Stimulated activated naive B cell treated with anti-CD40 and anti-IgM and Interleukin-4, amounts not matched to agents 10 μg/mL and 1 μg/mL and 100 μg/mL, for 72 hours (primary cell): ENCODE measurements at places on chromosomes 4 and X.

GRCh38 chr4:184099000-184099399 lies 118.7 kb downstream of the ENPP6 start:
- DNase-seq, result no peak

DNA sequence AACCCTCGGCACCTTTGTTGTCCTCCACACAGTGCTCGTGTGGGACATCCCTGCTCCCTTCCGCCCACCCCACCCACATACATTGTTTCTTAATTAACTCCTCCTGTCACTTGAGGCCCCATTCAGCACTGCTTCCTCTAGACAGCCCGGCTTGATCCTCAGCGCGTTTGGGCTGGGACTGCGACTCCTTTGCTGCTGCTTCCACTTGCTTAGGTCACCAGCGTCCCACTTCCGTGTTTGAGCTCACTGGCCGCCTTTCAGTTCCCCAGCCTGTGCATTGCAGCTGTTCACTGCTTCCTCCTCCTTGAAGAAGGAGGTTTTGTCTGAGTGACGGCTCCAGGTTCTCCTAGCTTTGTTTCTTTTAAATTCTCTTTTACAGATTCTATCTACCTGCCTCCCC lies 16.1 kb downstream of the RNF4 start:
- DNase-seq, result peak; percentile 86

- no peak for DNase-seq
Observed at GRCh38 chrX:108541286-108541685, 101.6 kb downstream of the COL4A5 start.

GRCh38 chr4:183492791-183493222 lies 12.1 kb upstream of the ING2 start:
- DNase-seq, result no peak

GRCh38 chrX:109351557-109351956 lies 130.3 kb downstream of the GUCY2F start:
- no peak for DNase-seq

- no peak for DNase-seq
Observed at GRCh38 chr4:182301736-182302135, 58.5 kb downstream of the TENM3 start.

DNA sequence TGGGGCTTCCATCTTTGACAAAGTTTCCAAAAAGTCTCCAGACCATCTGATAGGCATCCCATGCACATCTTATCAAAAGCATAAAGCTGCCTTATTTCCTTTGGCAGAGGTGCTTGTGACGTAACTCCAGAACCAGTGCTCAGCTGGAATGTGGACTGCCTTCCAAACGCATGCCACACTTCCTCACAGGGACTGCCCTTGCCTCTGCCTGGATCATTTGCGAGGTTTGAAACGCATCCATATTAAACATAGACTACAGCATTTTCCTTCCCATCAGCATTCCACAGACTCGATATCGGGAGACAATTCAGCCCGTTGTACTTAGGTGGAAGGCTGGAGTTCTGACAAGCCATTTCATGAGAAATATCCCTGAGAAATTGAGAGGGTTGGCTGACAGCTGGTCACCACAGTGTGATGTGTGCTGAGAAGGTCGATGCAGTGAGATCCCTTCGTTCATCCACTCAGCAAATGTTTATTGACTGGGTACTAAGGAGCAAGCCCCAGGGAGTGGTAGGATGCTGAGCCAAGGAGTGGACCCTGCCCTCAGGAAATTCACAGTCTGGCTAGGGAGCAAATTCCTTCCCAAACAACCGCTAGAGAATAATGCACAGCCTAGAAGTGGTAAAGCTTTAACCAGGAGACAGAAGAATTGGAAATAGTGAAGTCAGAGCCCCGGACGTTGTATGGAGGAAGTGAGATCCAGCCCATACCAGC lies 376.0 kb downstream of the BCOR start:
- DNase-seq, result no peak

GRCh38 chr4:150261571-150261970 lies 183.3 kb downstream of the DCLK2 start:
- DNase-seq, result no peak

- peak; percentile 29 for DNase-seq
Observed at GRCh38 chr4:78720994-78721677, 55.0 kb upstream of the BMP2K start.

DNA sequence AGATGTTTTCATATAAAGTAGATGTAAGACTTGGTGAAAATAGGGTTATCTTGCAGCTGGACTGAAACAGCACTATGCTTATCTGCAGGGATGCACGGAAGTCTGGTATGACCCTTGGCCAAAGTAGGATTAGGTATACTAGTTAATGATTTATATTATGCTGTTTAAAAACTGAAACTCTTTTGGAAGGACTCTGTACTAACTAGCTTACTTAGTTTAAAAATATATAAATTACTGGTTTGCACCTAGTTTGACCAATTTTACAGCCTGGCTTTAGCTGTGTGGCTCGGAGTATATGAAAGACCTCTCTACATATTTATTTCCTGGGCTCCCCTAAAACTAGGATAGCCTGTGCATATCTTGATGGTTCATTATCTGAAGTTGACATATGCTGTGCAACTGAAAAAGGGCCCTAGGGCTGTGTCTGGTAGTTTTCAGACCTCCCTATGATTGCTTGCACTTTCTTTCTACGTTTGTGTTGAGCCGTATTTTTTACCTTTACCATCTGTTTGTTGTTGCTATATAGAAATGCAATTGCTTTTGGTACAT lies 89.2 kb downstream of the TMEM144 start:
- DNase-seq, result no peak

GRCh38 chr4:167595898-167596297 lies 361.6 kb upstream of the SPOCK3 start:
- no peak for DNase-seq

DNA sequence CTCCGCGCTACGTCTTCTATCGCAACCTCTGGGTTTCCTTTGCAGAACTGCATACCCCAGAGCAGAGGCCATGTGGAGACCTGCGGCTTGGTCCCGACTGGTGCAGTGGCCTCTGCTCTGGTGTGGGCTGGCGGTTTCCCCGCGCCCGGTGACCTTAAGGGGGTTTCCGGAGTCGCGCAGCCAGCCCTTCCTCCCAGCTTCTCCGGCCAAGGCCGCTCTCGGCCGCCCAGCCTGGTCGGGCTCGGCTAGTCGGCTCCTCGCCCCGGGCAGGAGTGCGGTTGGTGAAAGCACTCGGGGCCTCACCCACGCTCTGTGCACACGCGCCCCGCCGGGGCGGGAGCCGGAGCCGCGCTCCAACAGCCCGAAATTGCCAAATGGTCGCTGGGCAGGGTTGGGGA lies 84.9 kb downstream of the BCOR start:
- DNase-seq, result peak; percentile 35
